Esophagus mucosa (tissue), 1 donor: ENCODE measurements at places on chromosomes 2 and 18.

GRCh38 chr18:1581581-1581980 is 676.9 kb downstream of the ADCYAP1 start:
- no peak for ATAC-seq

GRCh38 chr2:124079045-124079444 is 54.0 kb downstream of the CNTNAP5 start:
- ATAC-seq, result no peak

GRCh38 chr2:143698888-143699570 is 569.8 kb downstream of the ARHGAP15 start:
- ATAC-seq, result no peak

- no peak for ATAC-seq
Observed at GRCh38 chr2:84858123-84858522, 22.8 kb downstream of the TRABD2A start.
